ENCODE measurements at places on chromosomes 7 and 10.

GRCh38 chr10:71766717-71767419, 6.5 kb downstream of the VSIR start:
- DNase-seq: no peak

DNA sequence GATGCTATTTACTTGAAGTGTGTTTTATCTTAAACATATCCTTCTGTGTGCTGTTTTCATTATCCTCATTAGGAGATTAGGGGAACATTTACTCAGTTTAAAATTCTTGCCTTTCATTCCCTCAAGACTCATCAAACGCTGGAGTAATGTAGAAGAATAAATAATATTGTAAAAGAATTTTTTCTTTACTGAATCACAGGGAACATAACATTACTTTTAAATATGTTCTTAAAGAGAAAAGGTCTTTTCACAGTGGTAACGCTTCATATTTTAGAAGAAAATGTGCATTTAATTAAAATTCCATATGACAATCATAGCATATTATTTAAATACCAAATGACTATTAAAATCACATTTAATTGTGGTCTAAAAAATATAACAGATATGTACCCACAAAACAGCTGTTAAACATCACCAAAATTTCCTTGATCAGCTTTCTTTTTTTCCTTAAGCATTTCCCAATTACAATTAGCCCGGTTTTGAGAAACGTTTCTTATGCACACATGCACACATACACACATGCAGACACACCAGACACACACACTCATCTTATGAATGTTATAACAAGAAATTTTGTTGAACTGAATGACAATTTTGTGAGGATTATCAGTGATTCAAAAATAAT, 102.0 kb upstream of the GLI3 start:
- no peak for DNase-seq

- no peak for DNase-seq
Observed at GRCh38 chr10:132810141-132810806, 24.3 kb upstream of the NKX6-2 start.

GRCh38 chr10:44937196-44938005, 22.2 kb upstream of the RASSF4 start:
- DNase-seq: no peak

DNA sequence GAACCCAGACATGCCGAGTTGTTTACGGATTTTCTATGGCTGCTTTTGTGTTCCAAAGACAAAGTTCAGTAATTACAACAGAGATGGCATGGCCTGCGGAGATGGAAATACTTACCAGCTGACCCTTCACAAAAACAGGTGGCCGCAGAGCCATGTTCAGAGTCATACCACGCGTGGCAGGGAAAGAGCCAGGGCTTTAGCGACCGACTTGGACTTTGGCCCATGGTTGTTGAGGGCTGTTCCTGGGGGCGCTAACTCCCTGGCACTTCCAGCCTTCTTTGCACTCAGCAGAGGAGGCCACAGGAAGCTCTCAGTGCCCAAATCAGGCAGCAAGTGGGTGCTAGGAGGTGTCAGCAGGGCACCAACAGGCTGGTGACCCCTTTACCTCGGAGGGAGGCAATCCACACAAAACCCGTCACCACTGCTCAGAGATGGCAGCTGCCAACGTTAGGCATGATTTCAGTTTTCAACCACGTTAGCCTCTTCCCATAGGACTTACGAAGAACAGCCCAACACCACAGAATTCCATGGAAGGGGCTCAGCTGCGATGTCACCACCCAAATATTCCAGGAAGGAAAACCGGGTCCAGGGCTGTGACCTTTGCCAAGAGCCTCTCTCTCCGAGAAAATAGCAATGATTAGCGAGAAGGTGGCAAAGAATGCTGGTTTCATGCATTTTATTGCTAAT, 21.4 kb upstream of the CNPY1 start:
- no peak for DNase-seq
